Thymus (tissue), 14 donors: ENCODE measurements at places on chromosomes 7 and 10. TPM values are rescaled to one million over a fixed set of nuclear protein-coding genes. Genes with fewer than 3 reads are reported as not detected.

DNA sequence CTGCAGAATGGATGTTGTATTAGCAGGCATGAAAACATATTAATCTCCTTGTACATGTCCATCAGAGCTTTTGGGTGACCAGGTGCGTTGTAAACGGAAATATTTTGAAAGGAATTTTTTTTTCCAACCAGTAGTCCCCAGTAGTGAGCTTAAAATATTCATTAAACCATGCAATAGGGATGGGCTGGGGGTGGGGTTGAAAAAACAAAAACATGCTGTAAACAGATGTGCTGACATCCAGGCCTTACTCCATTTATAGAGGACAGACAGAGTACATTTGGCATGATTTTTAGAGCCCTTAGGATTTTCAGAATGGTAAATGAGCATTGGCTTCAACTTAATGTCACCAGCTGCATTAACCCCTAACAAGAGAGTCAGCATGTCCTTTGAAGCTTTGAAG, 50.2 kb downstream of the PTPN12 start:
- H3K27me3 ChIP-seq, result no peaks in the 10 kb centered on the region
- no peaks in the 10 kb centered on the region for H3K4me1 ChIP-seq
- no peak overlapping the region for H3K27ac ChIP-seq
- DNase-seq, result no peak
- H3K4me3 ChIP-seq, result no peak overlapping the region

- no peaks in the 10 kb centered on the region for H3K36me3 ChIP-seq
- H3K27me3 ChIP-seq, result peaks cover 57% of the 10 kb centered on the region
- H3K4me3 ChIP-seq, result no peak overlapping the region
These were observed 15.3 kb downstream of the GPRIN2 start for GRCh38 chr10:46541017-46541661.

DNA sequence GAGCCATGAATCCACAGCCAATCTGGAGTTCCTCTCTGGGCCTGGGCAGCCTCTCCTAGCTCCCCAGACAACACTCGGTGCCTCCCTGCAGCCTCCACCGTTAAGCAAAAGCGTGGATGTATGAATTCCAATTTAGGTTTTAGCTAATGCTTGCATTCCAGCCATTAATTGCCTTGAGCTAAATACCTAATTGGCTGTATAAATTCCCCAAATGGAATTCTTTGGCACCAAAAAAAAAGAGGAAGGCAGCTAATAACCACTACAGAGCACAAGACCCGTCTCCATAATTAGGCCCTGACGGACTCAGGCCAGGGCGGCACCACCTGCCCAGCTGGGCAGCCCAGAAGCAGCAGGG, 140.5 kb downstream of the PTPRN2 start:
- DNase-seq, result no peak
- H3K36me3 ChIP-seq, result no peaks in the 10 kb centered on the region
- no peaks in the 10 kb centered on the region for H3K4me1 ChIP-seq
- H3K27ac ChIP-seq, result no peak overlapping the region
- no peak overlapping the region for H3K4me3 ChIP-seq

- H3K27me3 ChIP-seq, result no peaks in the 10 kb centered on the region
- H3K36me3 ChIP-seq, result no peaks in the 10 kb centered on the region
These were observed 34.9 kb downstream of the TASOR2 start for GRCh38 chr10:5719546-5719945.

DNA sequence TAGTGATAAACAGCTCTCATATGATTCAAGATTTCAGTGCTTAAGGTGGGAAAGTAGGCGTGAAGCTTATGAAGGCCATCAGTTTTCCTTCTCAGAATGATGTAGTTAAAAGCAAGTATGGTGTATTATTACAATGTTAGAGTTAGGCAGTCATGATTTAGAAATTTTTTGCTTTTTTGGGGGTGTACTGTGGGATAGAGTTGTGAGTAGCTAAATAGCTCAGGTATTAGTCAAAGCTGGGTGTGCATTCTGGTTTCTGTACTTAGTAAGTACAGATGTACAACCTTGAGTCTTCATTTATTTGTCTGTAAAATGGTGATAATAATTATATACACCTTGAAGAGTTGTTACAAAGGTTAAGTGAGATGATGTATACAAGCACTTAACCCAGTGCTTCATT, 52.2 kb downstream of the R3HCC1L start:
- no peak overlapping the region for H3K27ac ChIP-seq
- no peak for DNase-seq
- no peak overlapping the region for H3K4me3 ChIP-seq
- H3K4me1 ChIP-seq, result no peaks in the 10 kb centered on the region
- no peaks in the 10 kb centered on the region for H3K27me3 ChIP-seq

Gene BMPER
- polyA plus RNA-seq, result 4.5 TPM
